ENCODE measurements at places on chromosomes 13 and 19. TPM values are rescaled to one million over a fixed set of nuclear protein-coding genes. Genes with fewer than 3 reads are reported as not detected.

DNA sequence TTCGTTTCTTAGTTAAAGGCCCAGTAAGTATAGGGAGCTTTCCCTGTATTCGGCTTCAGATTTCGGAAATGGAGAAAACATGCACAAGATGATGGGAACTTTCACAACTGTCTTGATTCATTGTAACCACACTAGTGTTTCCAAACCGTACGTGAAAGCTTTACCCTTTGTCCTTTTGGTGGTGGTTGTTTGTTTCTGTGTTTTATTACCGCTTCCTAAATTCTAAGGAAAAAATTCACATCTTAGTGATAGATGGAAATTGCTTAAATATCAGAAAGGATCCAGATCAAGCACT, 504 bp upstream of the VWA8 start:
- H3K36me3 ChIP-seq: no peaks in the 10 kb centered on the region
- H3K27ac ChIP-seq: peak overlapping the region; percentile 97
- DNase-seq: no peak
- peaks cover 34% of the 10 kb centered on the region for H3K4me1 ChIP-seq

DNA sequence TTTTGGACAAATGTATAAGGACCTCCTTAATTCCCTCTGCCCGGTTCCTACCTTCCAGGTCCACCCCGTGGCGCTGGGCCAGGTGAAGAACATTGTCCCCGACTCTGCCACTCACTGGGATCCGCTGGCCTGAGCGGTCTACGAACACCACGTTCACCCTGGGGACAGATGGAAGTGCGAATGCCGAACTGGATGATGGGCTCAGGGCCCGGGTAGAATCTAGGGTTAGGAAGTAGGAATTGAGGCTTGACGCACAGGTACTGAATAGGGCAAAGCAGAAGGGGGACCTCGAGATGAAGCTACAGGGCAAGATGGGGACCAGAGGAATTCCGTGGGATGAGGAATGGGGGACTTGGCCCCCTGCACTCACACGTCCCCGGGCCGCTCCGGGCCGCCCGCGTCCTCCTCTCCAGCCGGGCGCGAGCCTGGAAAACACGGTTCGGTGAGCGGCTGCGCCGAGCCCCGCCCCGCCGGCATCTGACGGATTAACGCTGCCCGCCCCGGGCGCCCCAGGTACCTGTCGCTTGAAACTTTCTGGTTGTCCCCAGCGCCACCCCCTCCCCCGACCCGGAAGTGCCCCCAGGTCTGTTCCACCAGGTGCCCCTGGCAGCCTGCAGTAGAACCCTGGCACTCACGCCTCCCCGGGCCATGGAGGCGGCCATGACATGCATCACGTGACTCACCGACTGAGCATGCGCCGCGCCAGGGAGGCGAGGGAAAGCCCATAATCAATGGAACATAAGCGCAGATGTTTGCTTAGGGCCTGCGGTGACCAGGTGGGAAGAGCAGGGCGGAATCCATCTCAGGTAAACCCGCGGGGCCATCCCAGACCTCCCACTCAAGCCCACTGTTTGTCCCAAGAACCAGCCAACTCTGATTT, at the start of gene FDX2:
FDX2 (minus strand) TSS at position 681 of the 880 bp plus-strand sequence; CDS start at position 662, 19 bp downstream.
- peaks cover 14% of the 10 kb centered on the region for H3K4me1 ChIP-seq
- peak within 1 kb of the TSS; percentile 92 for H3K27ac ChIP-seq
- peak within 1 kb of the TSS; percentile 96 for H3K4me3 ChIP-seq
- peak; percentile 93 for DNase-seq
- peaks cover 13% of the 10 kb centered on the region for H3K36me3 ChIP-seq

DNA sequence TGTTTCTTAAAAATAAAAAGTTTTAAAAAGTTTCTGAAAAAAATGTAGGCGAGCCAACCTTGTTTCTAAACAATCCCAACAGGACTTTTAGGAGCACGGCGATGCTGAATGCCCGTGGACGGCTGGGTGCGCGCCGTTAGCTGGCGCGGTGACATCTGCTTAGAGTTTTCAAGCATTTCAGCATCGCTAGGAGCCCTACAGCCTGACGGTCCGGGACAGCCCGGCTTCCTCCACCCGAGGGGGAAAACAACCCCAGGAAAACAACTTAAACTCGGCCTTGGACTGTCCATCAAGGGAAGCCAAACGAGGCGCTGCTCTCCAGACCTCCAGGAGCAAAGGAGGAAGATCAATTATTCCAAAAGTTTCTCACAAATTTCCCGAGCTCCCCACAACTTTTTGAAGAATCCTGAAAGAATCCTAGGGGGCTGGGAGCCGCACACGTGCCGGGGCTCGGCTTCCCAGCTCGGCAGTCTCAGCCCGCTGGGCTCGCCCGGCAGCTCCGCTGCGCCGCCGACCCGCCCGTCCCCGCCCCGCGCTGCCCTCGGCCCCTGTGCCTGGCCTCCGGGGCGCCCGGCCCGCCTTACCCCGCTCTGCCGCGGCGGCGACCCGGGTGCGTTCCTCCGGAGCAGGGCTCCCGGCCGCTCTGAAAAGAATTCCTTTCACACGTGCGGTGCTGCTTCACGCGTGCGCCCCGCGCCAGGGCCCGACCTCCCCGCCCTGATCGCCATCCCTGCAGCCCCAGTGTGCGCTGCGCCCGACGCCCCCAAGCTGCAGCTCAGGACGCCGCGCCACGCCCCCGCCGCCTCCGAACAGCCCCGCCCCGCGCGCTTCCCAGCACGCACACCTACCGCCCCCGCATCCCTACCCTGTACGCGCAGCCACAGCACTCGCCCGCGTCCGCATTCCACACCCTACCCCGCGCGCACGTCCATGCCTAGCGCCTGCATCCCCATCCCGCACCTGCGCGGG, at the start of gene GJA3:
GJA3 (minus strand) TSS at position 747 of the 969 bp plus-strand sequence. CDS start 17,764 bp downstream, outside the sequence.
- no peak for DNase-seq
- H3K4me1 ChIP-seq: peaks cover 7% of the 10 kb centered on the region
- no peaks in the 10 kb centered on the region for H3K36me3 ChIP-seq
- H3K27ac ChIP-seq: peak within 1 kb of the TSS; percentile 79
- peaks cover 61% of the 10 kb centered on the region for H3K27me3 ChIP-seq

DNA sequence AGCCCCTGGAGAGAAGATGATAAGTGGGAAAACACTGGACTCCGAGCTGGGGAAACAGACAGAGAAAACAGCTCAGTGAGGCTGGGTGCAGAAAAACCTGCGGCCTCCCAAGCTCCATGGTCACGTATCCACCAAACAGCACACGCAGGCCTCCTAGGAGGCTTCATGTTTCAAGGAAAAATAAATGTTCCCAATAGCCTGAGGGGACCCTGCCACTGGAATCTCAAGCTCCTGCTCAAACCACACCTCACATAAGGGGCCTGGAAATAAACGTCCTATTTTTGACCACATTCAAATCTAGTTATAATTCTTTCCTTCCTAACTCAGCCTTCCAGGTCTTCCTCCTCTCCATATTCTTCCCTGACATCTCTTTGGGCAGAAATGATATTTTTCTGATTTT, 225.7 kb downstream of the ABCC4 start:
- no peak for DNase-seq
- no peaks in the 10 kb centered on the region for H3K27me3 ChIP-seq
- no peak overlapping the region for H3K4me3 ChIP-seq
- H3K4me1 ChIP-seq: no peaks in the 10 kb centered on the region

- DNase-seq: no peak
- H3K27ac ChIP-seq: no peak overlapping the region
- no peaks in the 10 kb centered on the region for H3K36me3 ChIP-seq
- H3K27me3 ChIP-seq: peaks cover 10% of the 10 kb centered on the region
Observed at GRCh38 chr13:39411511-39411910, 191.5 kb downstream of the LHFPL6 start.

DNA sequence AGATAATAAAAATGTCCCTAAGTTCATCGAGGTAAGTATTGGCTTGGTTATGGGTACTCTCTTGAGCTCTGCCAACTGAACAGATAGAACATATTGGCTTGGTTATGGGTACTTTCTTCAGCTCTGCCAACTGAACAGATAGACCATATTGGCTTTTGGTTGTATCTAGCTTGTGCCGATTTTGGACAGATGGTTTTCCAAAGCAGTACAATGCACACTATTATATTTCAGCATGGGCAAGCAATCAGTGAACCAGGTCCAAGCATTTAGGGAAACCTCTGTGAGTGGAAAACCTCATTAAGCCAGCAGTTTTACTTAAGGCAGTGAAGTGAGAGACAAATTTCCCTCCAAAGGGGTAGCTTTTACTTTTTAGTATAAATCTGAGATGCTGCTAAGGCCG, 1440.5 kb upstream of the SPRY2 start:
- H3K36me3 ChIP-seq: no peaks in the 10 kb centered on the region
- H3K4me3 ChIP-seq: no peak overlapping the region
- no peak overlapping the region for H3K27ac ChIP-seq
- H3K27me3 ChIP-seq: no peaks in the 10 kb centered on the region
- H3K4me1 ChIP-seq: peaks cover 10% of the 10 kb centered on the region
- DNase-seq: no peak

GRCh38 chr19:799076-799881, 2.0 kb downstream of the PTBP1 start:
- no peaks in the 10 kb centered on the region for H3K27me3 ChIP-seq
- peak overlapping the region; percentile 85 for H3K4me3 ChIP-seq
- peaks cover 34% of the 10 kb centered on the region for H3K4me1 ChIP-seq
- H3K36me3 ChIP-seq: peaks cover 13% of the 10 kb centered on the region

DNA sequence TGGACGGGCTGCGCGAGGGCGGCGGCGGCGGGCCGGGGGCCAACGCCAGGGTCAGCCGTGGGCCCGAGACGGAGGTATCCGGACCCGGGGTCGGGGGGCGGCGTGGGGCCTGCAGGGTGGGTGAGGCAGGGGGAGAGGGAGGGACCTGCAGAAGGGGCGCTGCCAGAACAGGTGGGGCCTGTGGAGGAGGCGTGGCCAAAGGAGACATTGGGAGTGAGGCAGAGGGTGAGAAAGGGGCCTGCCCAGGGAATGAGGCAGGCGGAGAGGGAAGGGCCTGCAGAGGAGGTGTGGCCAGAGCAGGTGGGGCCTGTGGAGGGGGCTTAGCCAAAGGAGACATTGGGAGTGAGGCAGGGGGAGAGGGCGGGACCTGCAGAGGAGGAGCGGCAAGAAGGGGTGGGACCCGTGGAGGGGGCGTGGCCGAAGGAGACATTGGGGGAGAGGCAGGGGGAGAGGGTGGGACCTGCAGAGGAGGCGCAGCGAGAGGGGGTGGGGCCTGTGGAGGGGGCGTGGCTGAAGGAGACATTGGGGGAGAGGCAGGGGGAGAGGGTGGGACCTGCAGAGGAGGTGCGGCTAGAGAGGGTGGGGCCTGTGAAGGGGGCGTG, 4.2 kb downstream of the PRR36 start:
- H3K27ac ChIP-seq: no peak overlapping the region
- H3K36me3 ChIP-seq: peaks cover 12% of the 10 kb centered on the region
- peaks cover 18% of the 10 kb centered on the region for H3K27me3 ChIP-seq
- peaks cover 8% of the 10 kb centered on the region for H3K4me1 ChIP-seq
- no peak overlapping the region for H3K4me3 ChIP-seq

DNA sequence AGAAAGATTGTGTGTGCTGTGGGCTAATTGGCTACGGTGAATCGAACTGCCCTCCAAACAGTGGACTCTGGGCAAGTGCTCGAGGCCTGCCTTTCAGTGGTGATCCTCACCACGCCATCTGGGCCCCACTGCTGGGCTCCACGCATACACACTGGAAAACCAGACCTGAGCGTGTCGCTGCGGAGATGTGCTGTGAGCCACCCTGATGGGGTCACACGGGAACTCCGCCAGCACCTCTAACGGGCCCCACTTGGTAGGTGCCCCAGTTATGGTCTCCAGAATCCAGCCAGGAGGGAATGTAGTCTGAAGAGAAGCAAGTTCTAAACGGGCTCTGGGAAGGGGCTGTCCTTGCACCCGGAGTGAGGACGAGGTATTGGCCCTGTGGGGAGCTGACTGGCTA, 39.3 kb downstream of the C13orf46 start:
- H3K27ac ChIP-seq: no peak overlapping the region
- DNase-seq: no peak
- H3K4me1 ChIP-seq: peaks cover 7% of the 10 kb centered on the region
- peaks cover 18% of the 10 kb centered on the region for H3K27me3 ChIP-seq
- H3K4me3 ChIP-seq: no peak overlapping the region

DNA sequence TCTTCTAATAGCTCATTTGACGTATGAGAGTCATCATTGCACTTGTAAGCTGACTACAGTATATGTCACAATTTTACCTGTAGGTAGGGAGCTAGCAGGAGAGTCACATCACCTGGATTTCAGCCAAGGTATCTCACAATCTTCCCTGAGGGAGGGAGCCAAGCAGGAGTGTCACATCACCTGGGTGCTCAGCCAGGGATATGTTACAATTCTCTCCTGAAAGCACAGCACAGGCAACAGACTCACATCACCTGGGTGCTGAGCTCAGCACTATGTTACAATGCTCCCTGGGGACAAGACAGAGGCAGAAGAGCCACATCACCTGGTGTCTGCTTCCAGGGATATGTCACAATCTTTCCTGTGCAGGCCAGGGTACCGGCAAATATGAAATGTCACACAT, 51.5 kb upstream of the ZNF730 start:
- DNase-seq: no peak
- peaks cover 2% of the 10 kb centered on the region for H3K36me3 ChIP-seq
- no peaks in the 10 kb centered on the region for H3K27me3 ChIP-seq
- no peak overlapping the region for H3K4me3 ChIP-seq
- H3K27ac ChIP-seq: no peak overlapping the region

- peak within 1 kb of the TSS; percentile 99 for H3K27ac ChIP-seq
- peak; percentile 91 for DNase-seq
- H3K4me1 ChIP-seq: peaks cover 7% of the 10 kb centered on the region
- no peaks in the 10 kb centered on the region for H3K27me3 ChIP-seq
- H3K4me3 ChIP-seq: peak within 1 kb of the TSS; percentile 94
Observed at GRCh38 chr19:3761382-3762129, at the start of gene APBA3. Gene APBA3 (minus strand): TSS chr19:3761692. CDS start chr19:3760264, 1,428 bp downstream.

DNA sequence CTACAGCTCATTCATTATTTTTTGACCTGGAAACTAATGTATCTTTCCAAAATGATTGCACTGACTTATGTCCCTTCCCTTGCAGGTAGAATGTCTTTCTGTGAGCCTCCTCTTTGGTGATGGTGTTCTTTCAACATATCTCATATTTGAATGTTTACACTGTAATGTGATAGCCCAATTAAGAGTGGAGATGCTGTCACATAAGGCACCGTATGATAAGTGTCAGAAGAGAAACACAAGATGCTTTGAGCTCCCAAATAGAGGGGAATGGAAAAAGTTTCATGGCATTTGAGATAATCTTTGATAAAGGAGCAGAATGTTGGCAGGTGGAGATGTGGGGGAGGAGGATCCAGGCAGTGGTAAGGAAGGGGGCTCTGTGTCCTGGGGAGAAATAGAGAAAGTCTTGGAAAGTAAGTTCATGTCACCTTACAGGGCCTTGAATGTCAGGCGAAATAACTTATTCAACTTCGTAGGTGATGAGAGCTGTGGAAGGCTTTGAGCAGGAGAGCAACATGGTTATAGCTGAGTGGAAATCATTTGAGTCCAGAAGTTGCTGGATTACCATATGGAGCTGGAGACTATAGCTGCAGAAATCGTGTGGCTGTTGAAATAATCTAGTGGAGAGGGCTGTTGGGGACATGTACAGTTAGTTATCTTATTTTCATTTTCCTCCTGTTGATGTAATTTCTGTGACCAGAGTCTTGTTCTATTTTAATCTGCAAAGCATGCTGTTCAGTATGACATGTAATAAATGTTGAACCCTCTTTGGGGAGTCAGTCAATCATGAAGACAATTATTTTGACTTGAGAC, 10.3 kb upstream of the RNF113B start:
- no peak for DNase-seq
- H3K4me1 ChIP-seq: peaks cover 18% of the 10 kb centered on the region
- H3K27ac ChIP-seq: peak overlapping the region; percentile 30
- no peak overlapping the region for H3K4me3 ChIP-seq

- peaks cover 16% of the 10 kb centered on the region for H3K36me3 ChIP-seq
- H3K4me1 ChIP-seq: peaks cover 8% of the 10 kb centered on the region
- H3K27me3 ChIP-seq: no peaks in the 10 kb centered on the region
- H3K27ac ChIP-seq: no peak overlapping the region
Observed at GRCh38 chr19:56309511-56310185, 5.0 kb downstream of the ZSCAN5A start.

WDR88 gene
- total RNA-seq: not detected

SMAD9 gene
- 10.5 TPM for total RNA-seq

SPRY2 gene
- 136 TPM for total RNA-seq

RXFP2 gene
- not detected for total RNA-seq

DUXA gene
- total RNA-seq: not detected

CGB2 gene
- not detected for total RNA-seq

NFKBIB gene
- total RNA-seq: 18.0 TPM
